Activated naive CD4-positive, alpha-beta T cell (primary cell): ENCODE measurements at places on chromosomes 7 and 10.

DNA sequence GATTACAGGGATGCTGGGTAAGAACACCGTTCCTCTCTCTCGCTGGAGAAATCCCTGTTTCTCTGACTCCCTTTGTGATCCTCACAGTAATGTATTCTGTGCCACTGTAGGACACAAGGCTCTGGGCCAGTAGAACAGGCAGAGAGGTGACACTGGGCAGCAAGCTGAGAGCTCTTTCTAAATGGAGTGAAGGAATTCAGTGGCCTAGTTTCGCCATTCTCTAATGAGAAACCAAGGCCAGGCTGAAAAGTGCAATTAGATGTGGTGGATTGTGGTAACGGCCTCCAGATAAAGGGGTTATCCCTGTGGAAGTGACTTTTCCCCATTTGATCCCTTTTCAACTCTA lies 12.8 kb downstream of the KCTD7 start:
- no peak for DNase-seq

DNA sequence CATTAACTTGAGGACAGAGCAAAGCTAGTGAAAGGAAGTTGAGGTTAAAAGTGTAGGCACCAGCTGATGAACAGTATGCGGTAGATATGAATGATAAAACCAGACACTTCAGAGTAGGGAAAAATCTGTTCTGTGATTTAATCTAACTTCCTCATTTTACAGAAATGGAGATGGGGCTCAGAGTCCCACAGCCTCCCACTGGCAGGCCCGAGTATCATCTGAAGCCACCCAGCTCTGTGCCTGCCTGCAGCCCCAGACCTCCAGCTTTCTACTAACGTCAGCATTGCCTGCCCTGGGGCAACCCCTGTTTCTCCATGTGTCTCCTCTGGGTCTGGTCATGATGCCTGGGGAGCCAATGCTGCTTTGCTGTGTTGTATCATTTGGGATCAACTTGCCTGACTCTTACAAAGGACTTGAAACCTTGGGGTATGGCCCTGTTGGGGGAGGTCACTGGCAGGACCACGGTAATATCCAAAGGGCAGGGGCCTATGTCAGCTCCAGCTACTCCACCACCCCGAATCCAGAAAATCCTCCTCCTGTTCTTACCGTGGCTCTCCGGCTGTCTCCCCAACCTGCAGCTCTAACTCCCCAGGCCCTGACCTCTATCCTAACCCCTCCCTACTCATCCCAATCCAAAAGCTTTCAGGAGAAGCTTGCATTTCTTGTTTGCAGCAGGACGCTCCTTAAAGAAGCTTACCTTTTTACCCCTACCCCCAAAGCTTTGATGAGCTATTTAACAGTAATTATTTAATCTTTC lies 56.2 kb upstream of the NPY start:
- no peak for DNase-seq

DNA sequence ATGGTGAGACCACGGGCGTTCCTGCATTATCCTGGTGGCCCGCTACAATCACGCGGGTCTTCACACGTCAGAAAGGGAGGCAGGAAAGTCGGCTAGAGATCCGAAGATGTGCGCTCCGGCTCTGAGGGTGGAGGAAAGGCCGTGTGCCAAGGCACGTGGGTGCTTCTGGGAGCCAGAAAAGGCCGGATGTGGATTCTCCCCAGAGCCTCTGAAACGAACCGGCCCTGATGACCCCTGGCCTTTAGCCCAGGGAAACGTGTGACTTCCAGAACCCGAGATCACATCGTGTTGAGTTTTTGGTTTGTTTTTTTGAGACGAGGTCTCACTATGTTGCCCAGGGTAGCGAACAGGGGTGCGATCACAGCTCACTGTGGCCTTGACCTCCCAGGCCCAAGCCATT lies 244.2 kb downstream of the ELFN1 start:
- DNase-seq = no peak

DNA sequence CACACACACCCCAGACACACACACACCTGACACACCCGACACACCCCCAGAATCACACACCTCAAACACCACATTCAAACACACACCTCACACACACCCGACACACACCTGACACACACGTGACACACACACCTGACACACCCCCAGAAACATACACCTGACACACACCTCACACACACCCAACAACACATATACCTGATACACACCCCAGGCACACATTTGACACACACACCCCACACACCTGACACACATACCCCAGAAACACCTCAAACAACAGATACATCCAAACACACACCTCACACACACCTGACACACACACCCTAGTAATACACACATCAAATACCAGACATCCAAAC lies 652 bp upstream of the CALY start:
- DNase-seq = no peak

- DNase-seq = no peak
These were observed 111.4 kb downstream of the INPP5A start for GRCh38 chr10:132648851-132649528.

DNA sequence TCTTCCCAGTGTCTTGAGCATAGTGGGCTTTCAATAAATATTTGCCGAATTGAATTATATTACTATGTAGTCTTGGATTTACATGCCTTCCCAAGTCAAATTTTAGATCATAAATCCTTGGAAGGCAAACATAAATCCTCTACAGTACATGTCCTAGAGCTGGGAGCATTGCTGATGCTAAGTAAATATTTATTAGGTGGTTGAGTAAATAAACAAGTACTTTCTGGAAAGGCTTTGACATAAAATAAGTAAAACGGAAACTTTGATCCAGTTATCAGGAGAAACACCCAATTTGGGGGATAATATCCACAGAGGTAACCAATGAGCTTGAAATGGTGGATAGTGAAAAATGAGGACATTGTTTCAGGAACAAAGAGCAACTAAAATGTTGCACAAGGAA lies 162.8 kb upstream of the SVIL start:
- no peak for DNase-seq

- no peak for DNase-seq
These were observed 389.1 kb downstream of the XPNPEP1 start for GRCh38 chr10:109534193-109534592.

- no peak for DNase-seq
These were observed 18.1 kb downstream of the RAPGEF5 start for GRCh38 chr7:22338877-22339276.

DNA sequence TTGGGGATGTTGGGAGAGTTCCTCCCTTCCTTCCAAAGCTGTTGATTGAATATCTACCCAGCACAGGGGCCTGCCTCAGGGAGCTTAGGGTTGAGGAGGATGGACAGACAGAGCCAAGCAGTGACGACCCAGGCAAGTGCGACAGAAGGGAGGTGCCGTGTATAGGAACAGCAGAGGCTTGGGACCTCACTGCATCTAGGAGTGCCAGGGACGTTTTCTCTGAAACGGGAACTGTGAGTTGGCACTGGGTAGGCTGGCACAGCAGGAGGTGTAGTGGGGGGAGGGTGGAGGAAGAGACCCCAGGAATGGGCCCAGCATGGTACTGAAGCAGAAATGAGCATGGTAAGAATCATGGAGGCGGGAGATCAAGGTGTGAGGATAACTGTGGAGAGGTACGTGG lies 55.3 kb upstream of the MGMT start:
- DNase-seq = no peak

GRCh38 chr10:61962971-61963370 lies 61.5 kb downstream of the ARID5B start:
- DNase-seq = no peak
